ENCODE measurements at places on chromosomes 3 and 15.

GRCh38 chr15:93831641-93832040 lies 399.7 kb upstream of the MCTP2 start:
- no peak for DNase-seq

DNA sequence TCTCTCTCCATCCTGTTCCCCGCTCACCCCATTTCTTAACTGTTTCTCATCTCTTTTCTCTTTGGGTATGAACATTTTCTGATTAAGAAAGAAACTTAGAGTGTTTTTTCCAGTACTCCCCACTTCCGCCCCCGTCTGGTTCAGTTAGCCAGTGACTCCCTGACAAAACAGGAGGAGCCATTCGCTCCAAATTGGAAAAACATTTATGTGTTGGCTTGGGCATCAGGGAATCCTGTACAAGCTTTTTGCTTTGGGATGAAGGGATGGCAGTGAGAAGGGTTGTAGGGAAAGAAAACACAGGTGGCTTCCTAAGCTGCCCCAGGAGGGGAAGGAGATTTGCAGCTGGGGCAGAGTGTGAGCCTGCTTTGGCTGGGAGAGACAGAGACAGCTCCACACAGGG lies 47.0 kb downstream of the BOC start:
- DNase-seq: no peak

DNA sequence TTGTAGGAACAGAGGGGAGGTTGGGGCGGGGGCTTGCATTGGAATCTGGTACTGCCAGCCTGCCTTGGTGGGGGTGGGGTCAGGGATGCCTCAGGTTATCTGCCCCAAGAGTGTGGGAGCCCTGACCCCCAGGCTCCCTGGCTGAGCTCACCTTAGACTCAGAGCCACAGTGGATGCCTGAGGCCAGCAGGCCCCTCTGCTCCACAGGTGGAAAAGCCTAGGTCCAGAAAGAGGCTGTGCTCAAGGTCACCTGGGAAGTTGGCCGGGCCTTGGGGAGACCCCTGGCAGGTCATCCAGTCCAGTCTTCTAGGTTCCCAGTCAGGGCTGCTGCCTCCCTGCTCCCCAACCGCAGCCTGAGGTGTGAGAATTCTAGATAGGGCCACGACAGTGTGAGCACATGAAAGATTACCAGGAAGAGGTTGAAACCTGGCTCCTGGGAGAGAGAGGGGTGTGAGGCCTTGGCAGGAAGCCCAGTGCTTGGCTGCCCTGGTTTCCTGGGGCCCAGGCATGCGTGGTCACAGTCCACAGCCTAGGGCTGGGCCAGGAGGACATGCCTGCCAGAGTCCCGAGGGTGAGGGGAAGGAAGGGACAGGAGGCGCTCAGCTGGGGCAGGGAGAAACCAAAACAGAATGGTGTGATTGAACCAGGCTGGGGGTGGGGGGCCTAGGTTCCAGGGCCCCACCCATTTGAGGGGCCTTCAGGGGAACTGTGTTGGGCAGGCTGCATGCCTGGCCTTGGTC lies 4.9 kb downstream of the HDAC11 start:
- no peak for DNase-seq

- no peak for DNase-seq
These were observed 15.8 kb downstream of the CX3CR1 start for GRCh38 chr3:39264053-39264452.

- DNase-seq: no peak
These were observed 405.9 kb downstream of the ROBO1 start for GRCh38 chr3:79361748-79362378.

Measured in activated naive CD4-positive, alpha-beta T cell (primary cell).